ENCODE measurements at places on chromosomes 5 and 9.

GRCh38 chr9:35464141-35465025, 25.5 kb upstream of the RUSC2 start:
- DNase-seq, result no peak

DNA sequence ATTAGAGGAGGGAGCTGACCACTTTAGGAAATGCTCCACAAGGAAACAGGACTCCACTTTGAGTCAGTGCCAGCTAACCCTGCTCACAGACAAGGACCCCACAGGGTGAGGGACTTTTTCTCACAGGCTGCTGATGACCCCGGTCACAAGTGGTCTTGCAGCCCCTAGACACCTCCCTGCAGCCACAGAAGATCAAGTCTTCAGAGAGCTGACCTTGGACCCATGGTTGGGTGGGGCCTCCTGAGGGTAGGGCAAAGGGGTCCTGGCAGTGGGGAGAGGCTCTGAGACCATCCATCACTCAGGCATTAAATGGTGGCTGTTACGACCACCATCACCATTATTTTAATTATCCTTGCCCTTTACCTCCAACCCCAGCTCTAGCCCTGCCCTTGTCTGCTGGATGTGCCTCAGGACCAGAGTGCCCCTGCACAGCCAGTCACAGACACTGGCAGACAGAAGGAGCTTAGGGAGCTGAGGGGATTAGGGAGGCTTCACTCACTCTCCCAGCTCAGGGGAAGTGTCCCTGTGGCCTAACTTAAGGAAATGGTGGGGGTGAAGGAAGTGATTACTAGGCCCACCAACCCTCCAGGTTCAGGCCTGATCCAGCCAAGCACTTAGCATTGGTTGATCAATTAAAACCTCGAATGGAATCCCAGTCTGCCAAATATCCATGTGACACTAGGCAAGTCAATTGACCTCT, 1.6 kb downstream of the ACSL6 start:
- no peak for DNase-seq

- no peak for DNase-seq
These were observed 20.2 kb upstream of the MTAP start for GRCh38 chr9:21782205-21782604.

DNA sequence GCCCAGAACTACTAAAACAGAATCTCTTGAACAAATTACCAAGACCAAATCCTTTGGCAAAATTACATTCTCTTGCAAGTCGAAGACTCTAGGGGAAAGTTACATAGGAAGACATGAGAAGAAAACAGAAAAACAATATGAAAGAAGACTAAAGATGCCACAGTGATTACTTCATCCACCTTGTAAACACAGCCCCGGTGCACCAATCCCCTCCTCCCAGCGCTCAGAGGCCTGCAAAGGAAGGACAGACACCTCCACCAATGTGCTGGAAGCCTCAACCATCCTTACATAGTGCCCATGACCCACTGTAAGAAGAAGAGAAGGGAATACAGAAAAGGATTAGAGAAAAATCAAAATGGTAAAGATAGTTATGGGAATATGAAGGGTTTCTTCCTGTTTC, 218.5 kb downstream of the SPOCK1 start:
- DNase-seq, result no peak

DNA sequence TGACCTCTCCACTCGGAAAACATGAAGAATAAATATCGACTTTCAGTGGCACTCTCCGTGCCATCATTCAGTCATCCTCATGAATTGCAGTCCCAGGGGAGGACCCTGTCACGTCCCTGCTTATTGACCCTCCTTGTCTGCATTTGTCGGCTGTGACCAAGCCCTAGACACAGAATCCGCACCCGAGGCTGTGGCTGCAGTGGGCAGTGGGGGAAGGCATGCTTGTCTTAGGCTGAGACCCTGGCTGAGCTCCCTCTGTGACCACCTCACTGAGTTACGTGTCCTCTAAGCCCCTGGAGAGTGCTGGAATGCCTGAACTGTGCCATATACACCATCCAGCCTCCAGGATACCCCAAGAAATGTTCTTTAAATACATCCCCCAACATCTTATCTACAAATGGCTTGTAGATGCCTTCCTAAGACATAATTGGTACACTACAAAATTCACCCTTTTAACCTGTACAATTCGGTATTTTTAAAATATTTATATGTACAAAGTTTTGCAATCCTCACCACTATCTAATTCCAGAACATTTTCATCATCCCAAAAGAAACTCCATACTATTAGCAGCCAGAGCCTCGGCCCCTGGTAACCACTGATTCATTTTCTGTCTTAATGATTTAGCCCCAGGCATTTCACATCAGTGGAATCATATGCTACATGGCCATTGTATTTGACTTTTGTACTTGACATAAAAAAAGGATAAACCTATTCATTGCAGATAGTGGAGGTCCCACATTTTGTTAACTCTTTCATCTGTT, 80.8 kb upstream of the ICE1 start:
- DNase-seq, result no peak

- DNase-seq, result no peak
These were observed 486 bp downstream of the NPDC1 start for GRCh38 chr9:137045294-137046087.

DNA sequence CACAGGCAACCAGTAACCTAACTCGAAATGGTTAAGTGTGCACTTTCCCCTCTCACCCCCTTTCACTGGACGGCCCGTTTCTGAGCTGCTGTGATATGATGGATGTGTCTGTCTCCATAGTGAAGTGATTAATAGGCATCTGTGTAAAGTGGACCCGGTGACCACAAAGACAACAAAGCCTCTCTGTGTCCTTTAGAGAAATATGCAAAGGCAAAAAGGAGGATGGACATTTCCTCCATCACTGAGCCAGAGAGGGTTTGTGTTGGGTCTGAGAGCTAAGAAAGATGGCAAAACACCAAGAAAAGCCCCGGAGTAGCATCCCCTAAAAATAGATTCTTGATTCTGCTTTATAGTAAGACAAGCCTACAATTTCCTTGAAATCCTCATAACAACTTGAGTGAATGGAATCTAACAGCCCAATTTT, 120.6 kb downstream of the SEMA6A start:
- no peak for DNase-seq

GRCh38 chr5:23579566-23579965, 72.2 kb downstream of the PRDM9 start:
- DNase-seq, result no peak

DNA sequence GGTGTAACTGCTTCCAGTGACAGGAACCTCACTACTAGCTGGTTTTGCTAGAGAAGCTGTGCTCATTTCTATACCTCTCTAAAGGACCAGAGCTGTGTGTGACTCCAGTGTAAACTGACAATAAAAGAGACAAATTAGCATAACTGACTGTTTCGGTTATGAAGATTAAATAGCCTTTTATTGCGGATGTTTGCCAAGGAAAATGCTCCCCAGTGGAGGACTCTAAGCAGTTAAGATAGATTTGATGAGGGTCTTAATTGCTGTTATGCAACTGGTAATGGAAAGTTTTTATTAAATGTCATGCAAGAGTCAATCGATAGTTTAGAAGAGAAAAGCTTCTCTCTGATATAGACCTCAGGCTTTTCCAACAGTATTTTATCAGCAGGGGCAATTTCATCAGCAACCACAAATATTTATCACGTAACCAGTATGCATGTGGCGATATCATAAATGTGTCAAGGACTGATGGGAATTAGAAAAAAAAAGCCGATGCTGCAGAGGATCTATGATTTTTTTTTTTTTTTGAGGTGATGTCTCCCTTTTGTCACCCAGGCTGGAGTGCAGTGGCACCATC, 275.2 kb upstream of the DMAC1 start:
- no peak for DNase-seq

GRCh38 chr9:12794101-12794799, 19.4 kb downstream of the LURAP1L start:
- DNase-seq, result no peak

GRCh38 chr9:31615966-31616365, 768.5 kb upstream of the ACO1 start:
- no peak for DNase-seq

DNA sequence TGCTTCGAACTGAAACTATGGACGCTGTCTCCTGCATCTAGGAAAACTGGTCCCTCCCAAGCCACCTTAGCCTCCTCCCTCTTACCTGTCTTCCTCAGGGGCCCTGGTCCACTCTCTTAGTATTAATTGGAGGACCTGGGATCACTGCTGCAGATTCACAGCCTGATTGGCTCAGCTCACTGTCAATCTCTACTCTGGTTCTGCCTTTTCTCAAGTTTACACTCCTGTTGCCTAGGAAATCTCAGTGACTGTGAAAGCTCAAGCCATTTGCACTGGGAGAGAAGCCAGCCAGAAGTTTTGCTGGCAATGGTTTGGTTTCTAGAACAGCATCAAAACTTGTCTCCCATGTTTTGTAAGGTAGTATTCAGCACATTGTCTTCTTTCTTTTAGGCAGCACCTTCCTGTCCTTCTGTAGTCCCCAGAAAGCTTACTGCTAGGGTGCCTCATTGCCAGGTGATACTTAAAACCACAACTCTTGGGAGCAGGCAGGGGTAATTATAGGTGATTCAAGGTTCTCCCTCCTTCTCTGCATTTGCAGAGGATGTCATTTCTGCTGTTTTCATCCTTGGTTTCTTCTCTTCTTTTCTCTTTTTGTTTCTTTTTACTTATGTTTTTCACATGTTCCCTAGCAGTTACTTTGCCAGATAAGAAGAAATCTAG, at the start of gene CAPSL:
Gene CAPSL, minus strand, starts transcription at position 55 of the 660 bp plus-strand sequence. CDS start 17,502 bp downstream, outside the sequence.
- peak; percentile 31 for DNase-seq

DNA sequence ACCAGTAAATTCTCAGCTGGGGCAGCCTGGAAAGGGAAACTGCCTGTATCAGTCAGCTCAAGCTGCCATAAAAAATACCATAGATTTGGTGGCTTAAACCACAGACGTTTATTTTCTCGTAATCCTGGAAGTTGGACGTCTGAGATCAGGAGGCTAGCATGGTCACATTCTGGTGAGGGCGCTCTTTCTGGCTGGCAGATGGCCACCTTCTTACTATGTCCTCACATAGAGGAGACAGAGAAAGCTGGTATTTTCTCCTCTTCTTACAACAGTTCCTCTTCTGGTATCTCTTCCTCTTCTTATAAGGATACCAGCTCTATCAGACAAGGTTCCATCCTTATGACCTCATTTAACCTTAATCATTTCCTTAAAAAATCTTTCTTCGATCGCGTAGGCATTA, 50.5 kb upstream of the RFX3 start:
- DNase-seq, result no peak

- DNase-seq, result no peak
These were observed 1180.4 kb downstream of the CDH9 start for GRCh38 chr5:25858019-25858418.

DNA sequence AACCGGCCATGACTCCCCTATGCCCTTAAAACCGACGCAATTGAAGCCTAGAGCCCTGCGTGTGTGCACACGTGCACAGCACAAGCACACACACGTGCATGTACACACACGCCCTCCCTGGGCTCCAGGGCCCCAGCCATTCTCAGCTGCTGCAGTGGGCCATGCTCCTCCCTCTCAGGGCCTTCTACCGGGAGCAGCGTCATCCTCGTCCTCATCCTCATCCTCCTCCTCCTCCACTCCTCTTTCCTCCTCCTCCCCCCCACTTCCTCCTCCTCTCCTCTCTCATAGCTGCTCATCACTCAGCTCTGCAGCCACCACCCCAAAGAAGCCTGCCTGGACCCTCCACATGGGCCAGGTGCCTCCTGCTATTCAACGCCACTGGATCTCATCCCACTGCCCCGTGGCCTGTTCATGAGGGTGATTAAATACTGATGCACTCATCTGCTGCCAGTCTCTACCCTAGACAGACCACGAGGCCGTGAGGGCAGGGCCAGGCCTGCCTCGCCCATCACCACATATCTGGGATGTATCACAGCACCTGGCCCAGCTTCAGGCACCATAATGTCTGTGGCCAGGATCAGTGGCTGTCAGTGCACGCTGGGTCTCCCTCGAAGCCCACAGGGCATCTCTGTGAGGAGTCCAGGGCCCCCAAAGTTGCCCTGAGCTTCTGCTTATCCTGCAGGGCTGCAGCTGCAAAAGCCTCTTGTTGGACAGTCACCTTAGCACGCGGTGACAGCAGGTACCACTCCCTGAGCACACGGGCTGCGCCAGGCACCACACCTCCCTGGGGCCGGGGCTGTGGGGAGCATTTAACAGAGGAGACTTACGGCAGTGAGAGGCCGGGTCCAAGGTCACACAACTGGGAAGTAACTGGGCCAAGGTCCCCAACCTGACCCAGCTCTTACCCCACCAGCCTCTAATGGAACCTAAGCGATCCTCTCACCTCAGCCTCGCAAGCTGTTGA, 9.8 kb downstream of the FAM78A start:
- no peak for DNase-seq

DNA sequence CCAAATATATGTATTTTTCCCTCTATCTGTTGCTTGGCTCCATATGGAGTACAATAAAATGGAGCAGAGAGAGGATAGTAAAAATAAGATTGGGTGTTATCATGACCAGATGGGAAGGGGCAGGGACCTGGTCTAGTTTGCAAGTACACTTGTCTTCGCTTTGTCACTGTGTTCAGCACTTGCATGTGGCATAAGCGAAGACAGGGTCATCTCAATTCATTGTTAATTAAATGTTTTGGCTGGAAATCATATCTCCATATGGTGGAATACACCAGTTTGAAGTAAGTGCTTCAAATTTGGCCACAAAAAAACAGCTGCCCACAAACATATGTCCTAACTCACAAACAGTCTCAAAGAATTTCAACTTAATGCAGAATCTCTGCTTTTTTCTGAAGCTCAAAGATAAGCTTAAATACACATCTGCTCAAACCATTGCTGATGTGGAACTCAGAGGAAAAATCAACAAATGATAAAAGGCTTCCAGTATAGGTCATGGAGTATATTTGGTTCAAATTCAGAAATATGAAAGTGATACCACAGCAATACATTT, 865.4 kb downstream of the TLE4 start:
- DNase-seq, result no peak

DNA sequence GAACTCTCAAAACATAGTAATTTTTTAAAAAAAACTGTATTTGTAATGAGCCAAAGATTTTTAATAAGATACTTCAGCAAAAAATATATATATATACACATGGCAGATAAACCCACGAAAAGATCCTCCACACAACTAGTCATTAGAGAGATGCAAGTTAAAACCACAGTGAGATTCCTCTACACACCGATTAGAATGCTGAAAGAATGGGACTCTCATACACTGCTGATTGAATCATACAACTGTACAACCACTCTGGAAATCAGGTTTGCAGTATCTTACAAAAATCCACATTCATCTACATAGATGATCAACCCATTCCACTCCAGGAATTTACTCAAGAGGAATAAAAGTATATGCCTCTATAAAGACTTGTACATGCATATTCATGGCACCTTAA, 43.7 kb downstream of the RASEF start:
- DNase-seq, result no peak

DNA sequence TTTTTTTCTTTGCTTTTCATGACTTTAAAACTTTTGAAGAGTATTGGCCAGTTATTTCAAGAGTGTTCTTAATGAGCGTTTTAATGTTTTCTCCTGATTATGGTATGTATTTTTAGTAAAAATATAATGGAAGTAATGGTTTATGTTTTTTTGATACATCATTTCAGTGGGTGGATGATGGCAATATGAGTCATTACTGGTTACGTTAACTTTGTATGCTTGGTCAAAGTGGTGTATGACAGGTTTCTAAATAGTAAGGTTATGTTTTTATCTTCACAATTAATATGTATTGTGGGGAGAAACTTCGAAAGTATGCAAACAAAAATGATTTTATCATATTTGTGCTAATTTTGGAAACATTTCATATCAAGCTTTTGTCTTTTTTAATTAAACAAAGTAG, 176.7 kb upstream of the PRDM9 start:
- DNase-seq, result no peak

GRCh38 chr5:69368458-69369339, 621 bp downstream of the AK6 start:
- DNase-seq, result peak; percentile 66

- no peak for DNase-seq
These were observed 166.8 kb downstream of the HSD17B3 start for GRCh38 chr9:96135076-96135752.

Data from COR-L47 (cell line).